Fibroblast of lung (primary cell): ENCODE measurements at places on chromosomes 1 and 21.

DNA sequence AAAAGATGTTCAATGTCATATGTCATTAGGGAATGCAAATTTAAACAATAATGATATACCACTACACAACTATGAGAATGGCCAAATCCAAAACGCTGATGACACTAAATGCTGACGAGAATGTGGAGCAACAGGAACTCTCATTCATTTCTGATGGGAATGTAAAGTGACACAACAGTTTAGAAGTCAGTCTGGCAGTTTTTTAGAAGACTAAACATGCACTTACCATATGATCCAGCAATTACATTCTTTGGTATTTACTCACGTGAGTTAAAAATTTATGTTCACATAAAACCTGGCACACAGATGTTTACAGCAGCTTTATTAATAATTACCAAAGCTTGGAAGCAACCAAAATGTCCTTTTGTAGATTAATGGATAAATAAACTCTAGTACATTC lies 110.4 kb upstream of the C1orf21 start:
- no peak overlapping the region for H3K27ac ChIP-seq
- no peaks in the 10 kb centered on the region for H3K4me1 ChIP-seq
- H3K27me3 ChIP-seq: no peaks in the 10 kb centered on the region
- H3K4me3 ChIP-seq: no peak overlapping the region

DNA sequence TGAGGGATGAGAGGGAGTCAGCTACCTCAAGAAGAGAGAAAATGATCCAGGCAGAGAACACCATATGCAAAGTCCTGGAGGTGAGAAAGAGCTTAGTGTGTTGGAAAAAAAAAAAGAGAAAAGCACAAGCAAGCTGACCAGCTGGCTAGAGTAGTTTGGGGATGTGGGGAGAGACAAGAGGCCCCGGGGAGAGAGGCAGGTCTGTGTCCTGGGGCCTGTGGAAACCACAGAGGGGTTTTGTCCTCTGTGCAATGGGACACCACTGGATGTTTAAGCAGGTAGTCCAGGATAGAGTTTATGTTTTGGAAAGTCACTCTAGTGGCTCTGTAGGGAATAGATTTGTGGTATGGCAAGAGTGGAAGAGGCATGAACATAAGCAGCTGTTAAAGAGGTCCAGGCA lies 14.4 kb upstream of the CHI3L1 start:
- no peaks in the 10 kb centered on the region for H3K36me3 ChIP-seq
- no peak for DNase-seq
- H3K27me3 ChIP-seq: no peaks in the 10 kb centered on the region
- peaks cover 31% of the 10 kb centered on the region for H3K4me1 ChIP-seq
- H3K27ac ChIP-seq: peak overlapping the region; percentile 63

DNA sequence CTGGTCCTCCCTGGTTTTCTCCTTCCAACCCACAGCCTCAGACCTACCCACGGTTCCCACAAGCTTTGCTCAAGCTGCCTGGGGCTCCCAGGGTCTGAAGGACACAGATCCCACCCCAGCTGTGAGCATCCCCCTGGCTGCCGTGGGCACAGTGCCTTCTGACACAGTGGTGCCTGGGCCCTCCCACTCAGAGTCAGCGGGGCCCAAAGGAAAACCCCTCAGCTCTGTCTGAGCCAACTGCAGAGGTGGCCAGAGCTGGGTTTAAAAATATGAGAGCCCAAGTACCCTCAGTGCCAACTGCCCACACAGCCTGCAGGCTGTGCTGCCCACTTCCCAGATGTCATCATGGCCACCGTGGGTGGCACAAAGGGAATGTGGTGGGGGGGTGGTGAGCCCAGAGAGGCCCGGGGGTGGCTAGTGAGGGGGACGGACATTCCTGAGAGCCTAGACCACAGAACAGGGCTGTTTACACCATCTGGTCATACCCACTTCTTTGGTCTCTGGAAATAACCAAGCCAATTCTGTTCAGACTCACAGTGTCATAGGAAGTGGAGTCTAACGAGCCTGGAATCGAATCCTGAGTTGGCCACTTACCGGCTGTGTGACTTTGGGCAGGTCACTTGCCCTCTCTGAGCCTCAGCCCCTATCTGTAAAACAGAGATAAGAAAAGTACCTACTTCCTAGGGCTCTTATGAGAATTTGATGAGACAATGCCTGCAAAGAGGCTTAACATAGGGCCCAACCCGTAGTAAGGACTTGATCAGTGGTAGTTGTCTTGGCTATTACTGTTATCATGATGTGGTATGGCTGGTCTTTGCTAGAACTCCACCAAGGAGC lies 85.5 kb downstream of the CAMK2N1 start:
- H3K36me3 ChIP-seq: no peaks in the 10 kb centered on the region
- DNase-seq: no peak
- H3K27me3 ChIP-seq: peaks cover 21% of the 10 kb centered on the region
- no peak overlapping the region for H3K27ac ChIP-seq

GRCh38 chr1:28604962-28605361 lies 12.9 kb downstream of the RAB42 start:
- H3K27me3 ChIP-seq: no peaks in the 10 kb centered on the region
- H3K4me3 ChIP-seq: no peak overlapping the region
- peaks cover 7% of the 10 kb centered on the region for H3K36me3 ChIP-seq
- H3K4me1 ChIP-seq: peaks cover 7% of the 10 kb centered on the region

- H3K4me1 ChIP-seq: peaks cover 10% of the 10 kb centered on the region
- H3K27me3 ChIP-seq: peaks cover 2% of the 10 kb centered on the region
Measured at GRCh38 chr1:202145068-202145743, 669 bp upstream of the ARL8A start.

GRCh38 chr21:26847002-26847401 lies 1.8 kb upstream of the ADAMTS1 start:
- peak overlapping the region; percentile 77 for H3K4me3 ChIP-seq
- H3K27me3 ChIP-seq: no peaks in the 10 kb centered on the region
- DNase-seq: no peak
- no peaks in the 10 kb centered on the region for H3K4me1 ChIP-seq

- DNase-seq: peak; percentile 74
- peaks cover 5% of the 10 kb centered on the region for H3K27me3 ChIP-seq
- no peaks in the 10 kb centered on the region for H3K36me3 ChIP-seq
- H3K4me3 ChIP-seq: no peak overlapping the region
- H3K4me1 ChIP-seq: no peaks in the 10 kb centered on the region
Measured at GRCh38 chr1:19974822-19975416, 4.5 kb downstream of the PLA2G2A start.
